ENCODE measurements at places on chromosomes 7 and 10.

- no peak for DNase-seq
Observed at GRCh38 chr7:46478046-46478445, 557.0 kb upstream of the IGFBP3 start.

DNA sequence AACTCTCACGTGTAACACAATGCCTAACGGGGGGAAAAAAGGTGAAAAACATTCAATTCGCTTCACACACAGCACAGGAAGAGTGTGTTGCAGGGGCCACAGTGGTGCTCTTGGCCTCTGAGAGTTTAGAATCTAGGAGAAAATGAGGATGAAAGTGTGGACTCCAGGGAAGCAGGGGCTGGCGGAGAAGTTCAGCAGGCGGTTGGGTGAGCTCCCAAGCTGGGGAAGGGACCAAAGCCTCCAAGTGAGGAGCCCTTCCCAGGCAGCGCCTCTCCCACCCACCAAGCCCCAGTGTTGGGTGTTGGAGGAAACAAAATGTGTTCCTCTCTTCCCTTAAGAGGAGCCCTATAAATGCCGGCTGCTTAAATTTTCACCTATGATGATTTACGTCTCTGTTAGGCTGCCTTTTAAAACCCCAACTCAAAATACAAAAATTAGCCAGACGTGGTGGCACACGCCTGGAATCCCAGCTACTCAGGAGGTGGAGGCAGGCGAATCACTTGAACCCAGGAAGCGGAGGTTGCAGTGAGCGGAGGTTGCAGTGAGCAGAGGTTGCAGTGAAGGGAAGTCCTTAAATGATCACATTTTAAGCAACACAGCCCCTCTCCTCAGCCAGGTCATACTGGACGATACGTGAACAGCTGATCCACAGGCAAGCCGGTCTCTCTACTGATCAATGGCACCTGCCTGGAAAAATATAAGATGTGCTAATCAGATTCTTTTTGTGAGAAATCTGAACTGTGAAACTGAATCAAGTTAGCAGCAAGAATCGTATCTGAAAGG lies 735.2 kb downstream of the PARD3 start:
- DNase-seq: no peak

- DNase-seq: no peak
Observed at GRCh38 chr7:29167721-29168120, 21.4 kb upstream of the CPVL start.

GRCh38 chr7:22876986-22877729 lies 54.5 kb upstream of the TOMM7 start:
- no peak for DNase-seq

Data from stimulated activated CD4-positive, alpha-beta T cell treated with anti-CD3 and anti-CD28 coated beads, Interleukin-12 subunit alpha, Interleukin-12 subunit beta, amount 100 ng/mL, for 24 hours (primary cell).